ENCODE measurements at places on chromosomes 3 and 15. TPM values are rescaled to one million over a fixed set of nuclear protein-coding genes. Genes with fewer than 3 reads are reported as not detected.
A peak's percentile ranks its signal among the peaks of the same experiment; 100 is the strongest.

- DNase-seq, result peak; percentile 68
- H3K27me3 ChIP-seq, result no peaks in the 10 kb centered on the region
- H3K4me3 ChIP-seq, result peak overlapping the region; percentile 4
- peaks cover 4% of the 10 kb centered on the region for H3K36me3 ChIP-seq
- peaks cover 89% of the 10 kb centered on the region for H3K4me1 ChIP-seq
Measured at GRCh38 chr15:40333922-40334492, 6.7 kb downstream of the CCDC9B start.

GRCh38 chr3:127615631-127616305 is 13.2 kb upstream of the PODXL2 start:
- H3K36me3 ChIP-seq, result no peaks in the 10 kb centered on the region
- no peaks in the 10 kb centered on the region for H3K27me3 ChIP-seq
- H3K4me1 ChIP-seq, result peaks cover 6% of the 10 kb centered on the region
- no peak for DNase-seq
- no peak overlapping the region for H3K27ac ChIP-seq

DNA sequence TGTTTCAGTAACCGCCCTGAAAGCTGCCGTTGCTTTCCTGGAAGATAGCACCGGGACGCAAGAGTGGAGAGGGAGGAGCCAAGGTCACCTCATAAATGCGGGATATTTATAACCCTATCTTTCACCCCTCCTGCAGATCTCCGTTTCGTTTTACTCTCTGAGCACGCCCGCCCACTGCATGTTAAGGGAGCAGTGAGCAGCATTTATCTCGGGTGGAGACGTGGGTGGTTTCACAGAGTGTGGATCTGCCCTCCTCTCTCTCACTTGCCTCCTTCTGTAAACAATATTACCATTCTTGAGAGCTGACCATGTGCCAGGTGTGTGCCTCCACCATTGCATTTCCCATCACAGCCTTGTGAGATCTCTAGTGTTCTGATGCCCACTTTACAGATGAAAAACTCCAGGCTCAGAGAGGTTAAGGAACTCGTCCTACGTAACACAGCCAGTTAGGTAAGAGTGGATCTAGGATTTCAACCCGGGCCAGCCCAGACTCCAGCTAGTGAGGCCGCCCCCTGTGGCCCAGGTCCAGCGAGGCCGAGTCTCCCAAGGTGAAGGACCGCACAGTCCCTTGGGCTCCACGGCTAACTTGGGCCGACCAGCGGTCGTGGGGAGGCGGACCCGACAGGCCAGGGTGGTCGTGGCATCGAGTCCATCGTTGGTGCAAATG is 16.9 kb upstream of the SEMA4B start:
- peak overlapping the region; percentile 84 for H3K4me3 ChIP-seq
- H3K36me3 ChIP-seq, result no peaks in the 10 kb centered on the region
- peaks cover 3% of the 10 kb centered on the region for H3K4me1 ChIP-seq
- H3K27me3 ChIP-seq, result no peaks in the 10 kb centered on the region
- peak overlapping the region; percentile 90 for H3K27ac ChIP-seq
- peak; percentile 41 for DNase-seq

DNA sequence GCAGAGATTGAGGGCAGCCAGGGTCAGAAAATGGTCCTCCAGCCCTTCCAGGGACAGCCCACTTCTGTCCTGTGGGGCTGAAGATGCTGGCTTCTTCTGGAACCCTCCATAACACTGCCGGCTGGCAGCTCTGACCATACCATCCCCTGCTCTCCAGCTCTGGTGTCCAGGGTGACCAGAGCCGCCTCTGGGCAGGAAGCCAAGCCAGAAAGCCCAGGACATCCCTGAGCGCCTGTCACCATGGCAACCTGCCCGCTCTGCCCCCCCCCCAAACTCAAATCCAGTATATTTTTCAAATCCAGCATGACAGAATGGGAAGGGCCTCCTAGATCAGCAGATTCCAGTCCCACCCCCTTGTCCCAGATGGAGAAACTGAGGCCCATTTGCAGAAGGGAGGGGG is 420 bp upstream of the TMIE start:
- H3K4me3 ChIP-seq, result peak overlapping the region; percentile 72
- no peaks in the 10 kb centered on the region for H3K36me3 ChIP-seq
- H3K27ac ChIP-seq, result peak overlapping the region; percentile 5
- DNase-seq, result no peak
- H3K4me1 ChIP-seq, result peaks cover 30% of the 10 kb centered on the region

DNA sequence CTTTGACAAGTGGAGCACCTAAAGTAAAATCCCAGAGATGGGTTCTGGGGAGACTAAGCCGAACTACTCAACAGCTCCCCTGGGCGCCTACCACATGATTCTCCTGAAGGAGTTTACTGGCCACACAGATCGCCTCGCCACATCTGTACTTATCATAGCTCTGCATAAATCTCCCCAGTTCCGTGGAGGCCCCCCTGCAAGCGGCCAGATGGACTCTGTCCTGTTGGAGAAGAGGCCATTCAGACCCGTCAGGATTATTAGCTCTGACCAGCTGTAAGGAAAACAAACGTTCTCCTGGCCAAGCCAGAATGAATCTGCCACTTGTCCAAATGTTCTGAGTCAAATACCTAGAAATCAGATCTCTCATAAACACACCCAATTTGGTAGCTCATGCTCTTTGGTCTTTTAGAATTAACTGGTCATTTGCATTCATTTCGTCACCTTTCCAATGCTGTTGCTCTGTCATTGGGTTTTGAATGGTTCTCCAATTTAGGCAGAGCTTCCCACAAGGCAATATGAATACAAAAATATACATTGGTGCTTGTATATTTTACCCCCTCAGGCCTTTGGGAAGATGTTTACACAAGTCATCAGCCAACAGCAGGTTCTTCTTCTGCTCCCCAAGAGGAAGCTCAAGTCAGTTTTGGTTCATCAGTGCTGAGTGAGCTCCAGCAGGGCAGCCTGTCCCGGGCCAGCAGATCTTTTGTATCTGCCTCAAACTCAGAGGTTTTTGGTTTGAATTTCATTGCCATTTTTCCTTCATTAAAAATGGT is 124.5 kb downstream of the THSD4 start:
- no peak for DNase-seq
- H3K27me3 ChIP-seq, result no peaks in the 10 kb centered on the region
- H3K27ac ChIP-seq, result no peak overlapping the region
- H3K4me3 ChIP-seq, result no peak overlapping the region
- no peaks in the 10 kb centered on the region for H3K4me1 ChIP-seq

GRCh38 chr15:53527996-53528395 is 231.5 kb downstream of the WDR72 start:
- H3K27me3 ChIP-seq, result no peaks in the 10 kb centered on the region
- no peak for DNase-seq
- no peaks in the 10 kb centered on the region for H3K36me3 ChIP-seq
- no peak overlapping the region for H3K27ac ChIP-seq
- H3K4me1 ChIP-seq, result no peaks in the 10 kb centered on the region
- no peak overlapping the region for H3K4me3 ChIP-seq

DNA sequence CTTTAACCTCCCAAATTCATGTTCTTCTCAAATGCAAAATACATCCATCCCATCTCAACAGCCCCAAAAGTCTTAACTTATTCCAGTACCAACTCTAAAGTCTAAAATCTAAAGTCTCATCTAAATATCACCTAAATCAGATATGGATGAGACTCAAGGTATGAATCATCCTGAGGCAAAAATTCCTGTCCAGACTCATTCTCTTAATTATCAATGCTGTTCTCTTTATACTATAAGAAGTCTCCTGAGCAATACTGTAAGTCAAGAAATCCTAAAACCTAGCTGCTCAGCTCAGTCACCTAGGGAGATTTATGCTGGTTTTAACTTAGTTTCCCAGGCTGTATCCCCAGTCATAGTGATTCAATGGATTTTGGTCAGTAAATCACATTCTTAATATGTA is 11.1 kb downstream of the RAD18 start:
- H3K27ac ChIP-seq, result no peak overlapping the region
- no peak for DNase-seq
- H3K27me3 ChIP-seq, result no peaks in the 10 kb centered on the region
- H3K36me3 ChIP-seq, result no peaks in the 10 kb centered on the region
- no peak overlapping the region for H3K4me3 ChIP-seq

GRCh38 chr3:23809840-23810342 is 4.1 kb downstream of the UBE2E1 start:
- no peak for DNase-seq
- H3K27me3 ChIP-seq, result no peaks in the 10 kb centered on the region
- peak overlapping the region; percentile 87 for H3K27ac ChIP-seq
- no peaks in the 10 kb centered on the region for H3K36me3 ChIP-seq
- peak overlapping the region; percentile 89 for H3K4me3 ChIP-seq

- H3K4me3 ChIP-seq, result no peak overlapping the region
- no peaks in the 10 kb centered on the region for H3K36me3 ChIP-seq
- no peaks in the 10 kb centered on the region for H3K27me3 ChIP-seq
- no peaks in the 10 kb centered on the region for H3K4me1 ChIP-seq
- no peak overlapping the region for H3K27ac ChIP-seq
Measured at GRCh38 chr15:98152156-98152555, 191.7 kb downstream of the ARRDC4 start.

DNA sequence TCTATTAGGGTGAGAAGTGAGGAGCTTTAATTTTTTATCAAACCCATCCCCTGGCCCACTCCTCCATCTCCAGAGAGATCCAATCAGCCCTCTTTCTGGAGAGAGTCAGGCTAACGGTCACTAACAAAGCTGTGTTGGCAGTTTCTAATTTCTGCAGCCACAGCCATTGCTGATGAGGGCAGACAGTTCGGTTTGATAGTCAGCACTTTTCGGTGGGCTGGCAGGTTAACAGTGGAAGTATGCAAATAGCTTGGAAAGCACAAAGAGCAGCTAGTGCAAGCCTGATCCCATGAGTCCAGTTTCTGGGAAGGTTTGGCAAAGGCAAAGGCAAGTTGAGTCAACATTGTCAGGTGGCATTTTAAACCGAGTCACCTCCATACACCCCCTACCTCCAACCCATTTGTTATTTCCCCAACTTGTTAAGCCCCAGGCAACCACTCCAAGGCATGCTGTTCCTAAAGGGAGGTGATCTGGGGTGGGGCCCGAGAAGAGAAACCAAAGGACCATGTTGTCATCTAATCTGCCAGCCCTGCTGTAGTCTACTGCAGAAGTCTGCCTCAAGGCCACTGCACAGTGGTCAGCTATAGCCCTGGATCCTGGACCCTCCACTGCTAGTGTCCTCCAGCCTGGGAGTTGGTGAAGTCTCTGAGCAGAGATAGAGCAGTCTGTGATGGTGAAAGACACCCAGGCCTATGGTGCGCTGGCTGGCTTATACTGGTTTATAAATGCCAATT is 1.7 kb downstream of the CCR1 start:
- no peaks in the 10 kb centered on the region for H3K36me3 ChIP-seq
- no peak overlapping the region for H3K4me3 ChIP-seq
- H3K4me1 ChIP-seq, result no peaks in the 10 kb centered on the region
- H3K27me3 ChIP-seq, result no peaks in the 10 kb centered on the region

DNA sequence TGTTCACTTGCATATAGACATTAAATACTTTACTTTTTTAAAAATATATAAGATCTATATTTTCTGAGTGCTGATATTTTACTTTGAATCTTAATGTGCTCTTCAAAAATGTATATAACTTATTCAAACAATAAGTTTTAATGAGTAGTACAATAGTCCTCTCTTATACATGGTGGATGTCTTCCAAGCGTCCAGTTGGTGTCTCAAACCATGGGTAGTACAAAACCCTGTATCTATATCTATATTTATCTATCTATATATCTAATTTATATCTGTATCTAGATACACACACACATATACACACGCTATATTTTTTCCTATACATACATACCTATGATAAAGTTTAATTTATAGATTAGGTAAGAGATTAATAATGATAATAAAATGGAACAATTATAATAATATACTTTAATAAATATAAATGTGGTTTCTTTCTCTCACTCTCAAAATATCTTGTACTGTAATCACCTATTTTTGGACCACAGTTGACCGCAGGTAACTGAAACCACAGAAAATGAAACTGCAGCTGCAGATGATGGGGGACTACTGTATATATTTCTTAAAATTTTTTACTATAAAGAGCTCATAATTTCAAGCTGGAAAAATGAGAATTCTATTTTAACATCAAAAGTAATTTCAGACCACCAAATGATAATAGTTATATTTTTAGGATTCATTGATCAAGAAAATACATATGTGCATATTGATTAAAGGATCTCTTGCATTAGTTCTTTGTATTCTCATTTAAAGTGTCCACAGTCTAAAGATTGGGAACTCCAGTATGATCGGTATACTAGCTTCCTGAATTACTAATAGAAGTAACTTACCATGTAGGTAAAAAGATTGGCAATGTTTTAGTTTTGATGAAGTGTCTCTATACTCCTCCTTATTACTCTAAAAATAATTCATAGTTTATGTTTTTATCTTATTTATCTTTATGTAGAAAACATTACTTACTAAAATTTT is 215.1 kb upstream of the MLF1 start:
- H3K4me1 ChIP-seq, result no peaks in the 10 kb centered on the region
- DNase-seq, result no peak
- H3K27me3 ChIP-seq, result no peaks in the 10 kb centered on the region
- H3K27ac ChIP-seq, result no peak overlapping the region
- peaks cover 3% of the 10 kb centered on the region for H3K36me3 ChIP-seq

DNA sequence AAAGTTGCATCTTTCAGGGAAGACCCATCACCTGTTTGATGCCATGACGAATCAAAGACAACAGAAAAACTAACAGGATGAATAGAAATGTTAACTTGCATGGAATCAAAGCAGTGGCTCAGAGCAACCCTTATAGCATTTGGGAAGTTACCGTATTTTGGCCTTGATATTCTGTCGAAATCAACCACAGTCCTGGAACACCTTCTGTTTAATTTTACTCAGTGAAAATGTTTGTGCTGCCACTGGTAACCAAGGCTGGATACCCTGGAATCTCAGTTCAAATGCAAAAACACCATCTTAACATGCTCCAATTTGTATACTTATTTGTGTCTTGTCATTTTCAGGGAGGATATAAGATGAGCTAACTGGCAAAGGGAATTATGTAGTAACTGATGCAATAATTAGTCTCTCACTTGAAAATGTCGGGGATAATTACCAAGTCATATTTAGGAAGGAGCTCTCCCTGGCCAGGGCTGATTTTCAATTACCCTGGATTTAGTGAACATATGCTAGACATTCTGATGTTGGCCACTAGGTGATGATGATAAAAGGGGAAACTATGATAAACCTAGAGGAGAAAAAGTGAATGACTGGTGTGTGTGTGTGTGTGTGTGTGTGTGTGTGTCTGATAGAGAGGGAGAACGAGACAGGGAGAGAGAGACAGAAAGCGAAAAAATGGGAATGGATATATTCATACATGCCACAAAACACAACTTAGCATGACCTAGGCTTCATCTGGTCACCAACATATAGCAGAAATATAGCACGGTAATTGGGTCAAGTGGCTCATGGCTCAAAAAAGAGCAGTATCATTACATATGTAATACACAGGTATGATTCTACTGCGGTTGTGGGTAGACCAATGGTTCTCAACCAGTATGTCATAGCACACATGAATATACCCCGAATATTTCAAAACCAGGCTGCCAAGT is 19.0 kb upstream of the PRICKLE2 start:
- peaks cover 5% of the 10 kb centered on the region for H3K4me1 ChIP-seq
- H3K27me3 ChIP-seq, result no peaks in the 10 kb centered on the region
- DNase-seq, result no peak
- H3K36me3 ChIP-seq, result no peaks in the 10 kb centered on the region

- no peaks in the 10 kb centered on the region for H3K4me1 ChIP-seq
- DNase-seq, result no peak
- H3K4me3 ChIP-seq, result no peak overlapping the region
- H3K27me3 ChIP-seq, result no peaks in the 10 kb centered on the region
Measured at GRCh38 chr3:192422321-192422996, 304.9 kb downstream of the FGF12 start.

Gene HCLS1
- total RNA-seq, result 19.8 TPM

Gene SH3GL3
- not detected for total RNA-seq

Gene PEX5L
- 0.11 TPM for total RNA-seq

Gene AADACL2
- total RNA-seq, result not detected

Measured in ascending aorta (tissue), 2 donors.